ENCODE measurements at places on chromosomes 3 and 15. TPM values are rescaled to one million over a fixed set of nuclear protein-coding genes. Genes with fewer than 3 reads are reported as not detected.

DNA sequence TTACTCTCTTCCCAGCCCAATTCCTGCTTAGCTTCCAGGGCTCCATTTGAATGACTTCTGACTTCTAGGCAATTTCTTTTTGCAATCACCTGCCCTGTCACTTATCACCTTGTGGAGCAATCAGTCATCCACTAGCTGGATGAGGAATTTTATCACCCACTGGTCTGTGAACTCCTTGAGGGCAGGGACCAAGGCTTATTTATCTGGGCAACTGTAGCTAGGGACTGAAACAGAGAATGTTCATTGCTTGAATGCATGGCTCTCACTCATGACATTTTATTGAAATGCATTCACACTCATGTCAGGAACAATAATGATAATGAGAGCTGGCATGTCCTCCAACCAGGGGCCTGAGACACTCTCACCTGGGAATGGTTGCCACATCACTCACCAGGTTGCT is 15.5 kb downstream of the TNFAIP8L3 start:
- no peak for DNase-seq

DNA sequence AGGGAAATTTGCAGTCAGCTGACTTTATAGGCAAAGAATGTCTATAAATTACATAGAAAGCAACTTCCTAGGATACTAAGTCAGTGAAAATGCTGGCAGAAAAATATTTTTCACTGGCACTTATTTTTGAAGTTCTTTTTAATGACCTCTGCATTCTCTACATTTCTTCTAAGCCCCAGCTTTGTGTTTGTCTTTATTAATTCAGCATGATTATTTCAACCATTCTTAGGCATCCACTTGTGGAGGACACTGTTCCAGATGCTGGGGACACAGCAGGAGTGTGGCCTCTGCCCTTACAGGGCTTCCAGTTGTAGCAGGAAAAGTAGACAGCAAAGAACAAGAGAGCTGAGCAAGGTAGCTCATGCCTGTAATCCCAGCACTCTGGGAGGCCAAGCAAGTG is 15.0 kb downstream of the LRRK1 start:
- no peak for DNase-seq

GRCh38 chr3:48412375-48413001 is 17.4 kb downstream of the PLXNB1 start:
- no peak for DNase-seq

TGM5 gene
- not detected for total RNA-seq

GRCh38 chr3:177320765-177321247 is 123.5 kb upstream of the TBL1XR1 start:
- peak; percentile 23 for DNase-seq

- no peak for DNase-seq
Observed at GRCh38 chr3:151356794-151357462, 27.6 kb upstream of the P2RY13 start.

DNA sequence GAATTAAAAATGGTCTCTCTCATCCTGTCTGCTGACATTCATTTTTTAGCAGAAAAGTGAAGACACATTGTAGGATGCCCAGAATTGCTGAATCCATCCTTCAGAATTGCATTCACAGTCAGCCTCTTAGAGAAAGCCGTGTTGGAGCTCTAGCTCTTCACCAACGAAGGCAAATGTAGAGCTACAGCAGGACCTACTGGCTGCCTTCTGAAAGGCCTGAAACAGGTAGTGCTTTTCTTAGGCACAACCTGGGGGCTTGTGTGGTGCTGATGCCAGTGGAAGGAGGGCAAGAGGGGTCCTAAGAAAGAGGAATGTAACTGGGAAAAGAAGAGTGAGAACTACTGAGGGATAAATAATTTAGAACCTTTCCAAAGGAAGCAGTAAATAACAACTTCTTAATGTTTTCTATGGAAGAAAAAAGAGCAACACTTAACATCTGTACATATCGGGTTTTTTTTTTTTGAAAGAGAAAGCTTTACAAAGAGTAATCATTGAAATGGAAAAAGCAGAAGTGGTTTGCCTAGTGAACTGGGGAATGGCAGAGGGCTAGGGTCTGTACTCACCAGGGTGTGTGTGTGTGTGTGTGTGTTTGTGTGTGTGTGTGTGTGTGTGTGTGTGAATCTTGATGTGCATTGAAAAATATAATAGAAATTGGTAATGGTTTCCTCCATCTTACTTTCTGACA is 297.8 kb downstream of the SATB1 start:
- DNase-seq, result no peak

DNA sequence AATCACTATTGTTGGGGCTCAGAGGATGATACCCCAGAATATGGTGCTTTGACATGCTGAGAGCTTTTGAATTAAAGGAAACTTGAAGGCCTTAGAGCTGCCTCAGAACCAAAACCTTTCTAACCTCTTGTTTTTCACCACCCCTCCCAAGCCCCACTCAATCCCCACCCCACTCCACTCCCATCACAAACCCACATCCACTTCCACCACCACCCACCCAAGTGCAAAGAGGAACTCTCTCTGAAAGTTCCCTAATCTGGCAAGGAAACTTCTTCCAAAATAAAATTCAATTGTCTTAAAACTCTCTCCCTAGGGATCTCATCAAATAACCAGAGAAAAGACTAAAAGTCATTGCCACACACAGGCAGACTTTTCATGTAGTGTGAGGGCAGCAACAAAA is 301.2 kb upstream of the ARHGEF26 start:
- no peak for DNase-seq

AKAP13 gene
- 104 TPM for total RNA-seq

GRCh38 chr3:171454041-171454440 is 6.2 kb downstream of the TNIK start:
- DNase-seq, result no peak

DAZL gene
- total RNA-seq, result not detected

GRCh38 chr3:150067561-150067960 is 96.9 kb upstream of the PFN2 start:
- no peak for DNase-seq

- no peak for DNase-seq
Observed at GRCh38 chr3:14358426-14359211, 43.8 kb upstream of the SLC6A6 start.

GOLGA6B gene
- not detected for total RNA-seq

GABRR3 gene
- total RNA-seq, result not detected

MUSTN1 gene
- total RNA-seq, result 2.8 TPM

ASB14 gene
- total RNA-seq, result not detected

GRCh38 chr3:48356419-48356818 is 15.6 kb upstream of the FBXW12 start:
- DNase-seq, result no peak

DNA sequence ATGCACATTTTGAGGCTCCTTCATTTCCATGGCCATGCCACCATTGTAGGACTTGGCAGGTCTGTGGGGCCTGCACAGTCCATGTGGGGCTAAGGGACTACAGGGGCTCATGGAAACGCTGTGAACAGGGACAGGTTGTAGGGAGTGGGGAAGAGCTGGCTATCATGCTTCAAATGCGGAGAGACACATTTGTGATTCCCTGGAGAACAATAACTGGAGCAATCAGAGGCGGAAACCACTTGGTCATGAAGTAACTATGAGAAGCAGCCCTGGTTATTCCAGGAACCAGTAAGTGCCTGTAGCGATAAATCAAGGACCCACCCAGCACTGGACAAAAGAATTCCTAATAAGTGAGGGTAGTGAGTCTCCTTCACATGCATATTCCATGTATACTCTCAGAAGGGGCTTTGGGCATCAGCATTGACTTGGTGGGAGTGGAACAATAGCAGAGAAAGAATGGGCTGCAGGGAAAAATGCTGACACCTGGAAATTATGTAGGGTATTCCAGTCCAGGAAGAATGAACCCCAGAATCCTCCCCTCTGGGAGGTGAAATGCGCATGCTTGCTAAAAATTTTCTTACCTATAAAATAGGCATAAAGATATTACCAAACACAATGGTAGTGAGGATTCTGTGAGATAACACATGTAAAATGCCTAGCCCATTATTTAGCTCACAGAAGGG is 251.4 kb upstream of the ROPN1 start:
- no peak for DNase-seq

PLD1 gene
- 1.2 TPM for total RNA-seq

DNA sequence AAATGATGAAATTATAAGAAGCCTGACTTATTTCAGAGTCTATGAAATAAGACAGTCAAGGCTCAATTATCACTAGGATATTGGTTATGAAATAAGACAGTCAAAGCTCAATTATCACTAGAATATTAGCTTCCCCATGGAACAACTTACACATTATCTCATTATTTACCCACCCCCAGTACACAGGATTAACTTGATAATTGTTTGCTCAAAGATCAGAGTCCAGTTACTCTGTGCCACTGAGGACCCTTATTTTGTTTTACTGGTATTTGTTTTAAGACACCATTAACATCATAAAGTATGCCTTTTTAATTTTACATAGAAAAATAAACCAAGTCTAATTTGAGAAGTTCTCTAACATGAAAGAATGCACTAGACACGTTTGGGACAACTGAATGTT is 225.4 kb downstream of the SI start:
- no peak for DNase-seq

GRCh38 chr15:37138591-37139215 is 38.4 kb upstream of the MEIS2 start:
- DNase-seq, result no peak

GRCh38 chr3:167671878-167672427 is 18.2 kb upstream of the WDR49 start:
- DNase-seq, result no peak

INSYN1 gene
- not detected for total RNA-seq

DNA sequence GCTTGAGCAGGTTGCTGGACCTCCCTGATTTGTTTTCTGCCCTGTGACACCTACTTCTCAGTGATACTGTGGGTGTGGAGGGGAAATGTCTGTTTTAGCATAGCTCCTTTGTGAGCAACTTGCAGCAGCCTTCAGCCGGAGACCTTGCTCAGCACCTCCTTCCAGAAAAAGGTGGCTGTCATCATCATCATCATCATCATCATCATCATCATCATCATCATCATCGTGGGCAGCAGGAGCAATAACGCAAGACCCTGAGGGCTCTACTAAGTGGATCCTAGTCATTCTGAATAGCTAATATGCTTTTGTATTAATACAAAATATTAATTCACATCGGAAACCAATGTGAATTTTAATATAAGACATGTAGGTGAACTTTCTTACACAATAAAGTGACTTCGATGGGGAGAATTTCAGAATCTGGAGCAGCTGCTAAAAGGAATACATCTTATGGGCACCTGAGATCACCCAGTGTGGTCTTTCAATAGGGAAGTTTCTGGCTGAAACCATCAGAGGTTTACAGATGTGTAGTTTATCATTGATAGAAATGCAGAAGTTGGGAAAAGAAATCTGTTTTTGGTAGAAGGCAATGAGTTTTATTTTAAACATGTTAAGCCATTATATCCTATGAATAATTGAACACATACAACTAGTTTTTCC is 8.6 kb downstream of the GABRR3 start:
- DNase-seq, result no peak

- DNase-seq, result no peak
Observed at GRCh38 chr3:66145408-66145733, 75.4 kb upstream of the SLC25A26 start.

GRCh38 chr3:156395961-156396710 is 158.8 kb downstream of the SSR3 start:
- no peak for DNase-seq

GRCh38 chr15:82945326-82945725 is 7.2 kb downstream of the HOMER2 start:
- no peak for DNase-seq

TRPM1 gene
- total RNA-seq, result not detected

- DNase-seq, result no peak
Observed at GRCh38 chr15:62085740-62086139, 19.0 kb downstream of the C2CD4A start.
